ENCODE measurements at places on chromosomes 7 and 10.

DNA sequence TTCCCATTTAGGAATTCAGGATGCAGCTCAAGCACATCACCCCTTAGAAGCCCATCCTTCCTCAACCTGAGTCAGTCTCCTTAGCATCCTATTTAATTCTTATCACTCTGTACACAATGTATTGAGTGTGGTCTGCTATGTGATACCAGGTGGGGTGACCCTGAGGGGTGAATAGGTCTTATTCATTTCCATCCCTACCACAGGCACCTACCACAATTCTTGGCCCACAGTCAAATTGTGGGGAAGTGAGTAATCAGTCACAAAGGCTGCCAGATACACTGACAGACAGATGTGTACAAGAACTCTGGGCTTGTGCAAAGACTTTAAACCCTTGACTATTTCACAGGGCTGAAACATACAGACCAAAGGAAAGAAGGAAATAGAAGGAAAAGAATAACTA is 560.5 kb downstream of the PARD3 start:
- no peak for DNase-seq

- no peak for DNase-seq
Observed at GRCh38 chr10:12973149-12973718, 28.3 kb downstream of the CCDC3 start.

GRCh38 chr10:13121500-13121854 is 21.5 kb downstream of the OPTN start:
- DNase-seq, result no peak

GRCh38 chr7:73966941-73967831 is 60.8 kb upstream of the ELN start:
- DNase-seq, result no peak

DNA sequence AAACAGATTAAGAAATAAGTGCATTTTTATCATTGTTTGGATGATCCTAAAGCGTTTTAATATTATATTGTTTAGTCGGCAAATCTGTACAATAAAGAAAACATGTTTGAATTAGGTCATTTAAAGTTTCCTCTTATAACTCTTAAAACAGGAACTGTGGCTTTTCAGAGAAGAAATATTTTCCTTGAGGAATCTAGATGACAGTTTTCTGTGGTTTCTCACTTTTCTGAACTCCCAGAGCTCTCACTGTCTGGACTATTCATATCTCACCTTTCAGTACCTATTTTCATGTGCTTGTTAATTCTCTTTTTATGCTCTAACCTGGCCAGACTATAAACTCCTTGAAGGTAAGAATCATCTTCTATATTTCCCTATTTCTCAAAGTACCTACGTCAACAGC is 135.1 kb downstream of the CHN2 start:
- DNase-seq, result no peak

- no peak for DNase-seq
Observed at GRCh38 chr10:63603709-63604445, 82.7 kb downstream of the REEP3 start.

GRCh38 chr7:131948434-131949053 is 392.1 kb upstream of the PODXL start:
- no peak for DNase-seq

DNA sequence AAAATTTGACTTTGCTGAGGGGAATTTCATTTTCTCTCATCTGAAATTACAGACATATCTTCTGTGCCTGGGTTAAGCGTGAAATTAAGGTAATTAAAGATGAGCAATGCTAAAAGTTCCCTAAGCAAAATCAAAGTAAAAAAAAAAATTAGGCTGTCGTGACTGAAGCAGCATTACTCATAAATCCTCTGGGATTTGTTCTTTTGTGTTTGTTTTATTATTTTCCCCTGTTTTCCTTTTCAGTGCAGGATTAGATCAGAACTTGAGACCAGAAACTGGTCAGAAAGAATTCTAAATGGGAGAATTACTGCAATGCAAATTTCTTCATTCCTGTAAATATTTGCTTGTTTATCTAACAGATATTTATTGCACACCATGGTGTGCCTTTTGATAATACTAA is 141.4 kb upstream of the BET1 start:
- no peak for DNase-seq

DNA sequence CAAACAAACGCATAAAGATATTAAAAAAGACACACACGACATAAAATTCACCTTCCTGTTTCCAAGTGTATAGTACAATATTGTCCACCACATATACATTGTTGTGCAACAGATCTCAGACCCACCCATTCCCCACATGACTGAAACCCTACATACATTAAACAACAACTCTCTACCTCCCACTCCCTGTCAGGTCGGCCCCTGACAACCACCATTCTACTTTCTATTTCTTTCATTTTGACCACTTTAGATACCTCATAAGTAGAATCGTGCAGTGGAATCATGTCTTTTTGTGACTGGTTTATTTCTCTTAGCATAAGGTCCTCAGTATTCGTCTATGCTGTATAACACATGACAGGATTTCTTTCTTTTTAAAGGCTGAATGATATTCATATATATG is 320.5 kb downstream of the BBS9 start:
- no peak for DNase-seq
